ENCODE measurements at places on chromosomes 2 and 18.

DNA sequence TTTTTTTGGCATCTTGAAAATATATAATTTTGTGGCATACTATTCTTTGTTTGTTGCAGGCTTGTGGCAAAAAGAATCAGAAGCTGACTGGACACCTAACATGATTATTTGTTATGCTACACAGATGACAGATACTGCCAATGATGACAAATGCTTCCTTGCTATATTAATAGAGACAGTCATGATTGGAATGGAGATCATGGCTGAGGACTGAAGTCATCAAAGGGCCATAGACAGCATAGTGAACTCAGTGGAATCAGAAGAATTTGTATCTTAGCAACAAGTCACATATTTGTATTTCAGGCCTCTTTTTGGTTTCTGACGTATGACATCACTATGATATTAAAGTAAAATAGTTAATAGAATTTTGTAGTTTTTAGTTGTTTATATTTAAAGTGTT lies 1003.8 kb upstream of the DDX18 start:
- no peak for DNase-seq

GRCh38 chr2:133360882-133361281 lies 207.4 kb downstream of the NCKAP5 start:
- DNase-seq, result no peak

DNA sequence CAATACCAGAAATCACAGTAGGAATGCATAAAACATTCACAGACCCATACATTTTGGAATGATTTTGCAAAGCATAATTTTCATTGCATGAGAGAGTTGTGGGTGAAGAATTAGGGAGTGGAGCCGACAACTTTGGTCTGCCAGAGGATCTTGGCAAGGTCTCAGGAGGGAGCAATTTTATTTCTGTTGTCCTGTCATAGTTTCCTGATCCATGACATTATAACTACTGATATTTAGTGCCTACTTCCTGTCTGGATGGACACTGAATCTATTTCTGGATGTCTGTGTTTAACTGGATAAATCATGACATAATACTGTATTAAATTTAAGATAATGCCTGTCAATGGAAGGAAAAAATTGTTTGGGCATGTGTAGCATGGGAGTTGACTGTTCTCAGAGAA lies 2.4 kb downstream of the ITGA4 start:
- DNase-seq, result no peak

DNA sequence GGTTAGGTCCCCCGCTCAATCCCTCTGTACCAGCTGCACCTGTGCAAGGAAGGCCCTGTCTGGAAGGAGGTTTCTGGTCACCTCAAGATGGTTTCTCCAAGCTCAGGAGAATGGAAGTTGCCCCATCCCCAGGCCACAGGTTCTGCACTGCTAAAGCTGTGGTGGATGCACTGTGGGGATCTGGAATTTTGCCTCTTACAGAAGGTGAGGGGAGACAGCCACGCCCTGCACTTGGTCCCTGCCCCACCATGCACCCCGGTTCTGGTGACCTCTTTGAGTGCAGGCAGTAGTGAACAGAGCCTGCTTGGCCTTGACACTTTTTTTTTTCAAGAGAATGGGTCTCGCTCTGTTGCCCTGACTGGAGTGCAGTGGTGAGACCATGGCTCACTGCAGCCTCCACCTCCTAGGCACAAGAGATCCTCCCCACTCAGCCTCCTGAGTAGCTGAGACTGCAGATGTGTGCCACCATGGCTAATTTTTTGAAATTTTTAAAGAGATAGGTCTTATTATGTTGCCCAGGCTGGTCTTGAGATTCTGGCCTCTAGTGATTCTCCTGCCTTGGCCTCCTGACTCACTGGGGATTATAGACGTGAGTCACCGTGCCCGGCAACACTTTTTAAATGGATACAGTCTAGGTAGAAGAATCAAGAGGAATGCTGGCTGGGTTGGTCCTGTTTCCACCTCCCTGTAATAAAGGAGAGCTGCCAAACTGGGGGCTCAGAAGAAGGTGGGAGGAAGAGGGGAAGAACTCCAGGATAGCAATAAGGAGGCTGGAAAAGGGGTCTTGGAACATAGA lies 5.8 kb upstream of the NT5DC4 start:
- DNase-seq, result no peak

DNA sequence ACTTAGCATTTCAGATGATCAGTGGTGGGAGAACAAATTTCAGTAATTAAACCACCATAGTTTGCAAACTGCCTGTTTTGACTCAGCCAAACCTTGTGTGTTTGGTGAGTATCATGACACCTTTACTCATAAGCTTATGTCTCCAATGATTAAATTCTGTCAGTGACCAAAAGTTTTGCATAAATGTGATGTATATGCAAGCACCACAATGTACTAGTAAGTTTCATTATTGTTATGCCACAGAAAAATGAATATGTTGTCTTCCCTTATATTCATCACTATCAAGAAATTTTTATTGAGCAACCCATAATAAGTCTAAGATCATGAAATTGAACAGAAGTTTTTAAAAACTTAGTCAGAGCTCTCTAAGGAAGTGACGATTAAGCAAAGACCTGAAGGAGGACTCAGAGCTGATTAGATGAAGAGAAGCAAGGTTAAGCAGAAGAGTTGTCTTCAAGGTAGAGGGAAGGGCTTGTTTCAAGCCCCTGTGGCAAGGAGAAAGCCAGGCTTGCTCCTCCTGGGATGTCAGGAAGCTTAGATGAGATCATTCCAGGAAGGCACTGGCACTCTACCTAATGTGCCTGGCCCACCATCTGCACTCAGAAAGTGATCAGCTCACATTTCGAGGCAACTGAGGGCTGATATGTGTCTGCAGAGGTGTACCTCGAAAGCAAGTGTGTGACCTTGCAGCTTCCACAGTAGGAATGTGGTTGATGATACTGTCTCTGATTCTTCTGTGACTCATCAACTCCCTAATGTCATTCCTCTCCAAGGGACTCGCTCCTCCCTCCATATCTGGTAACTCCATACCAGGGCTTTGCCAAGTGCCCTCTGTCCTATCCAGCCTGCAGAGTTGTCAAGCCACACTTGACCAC lies 54.7 kb downstream of the KCTD18 start:
- no peak for DNase-seq

GRCh38 chr2:203782262-203782976 lies 76.0 kb downstream of the CD28 start:
- no peak for DNase-seq

GRCh38 chr2:84459944-84460429 lies 907 bp upstream of the SUCLG1 start:
- no peak for DNase-seq
